Anterior cingulate cortex (tissue), 58 donors: ENCODE measurements at places on chromosomes 7 and 10.
A peak's percentile ranks its signal among the peaks of the same experiment; 100 is the strongest.

- no peak for DNase-seq
These were observed 50.8 kb upstream of the PPIF start for GRCh38 chr10:79296431-79296830.

GRCh38 chr7:126768836-126769235 is 483.9 kb downstream of the GRM8 start:
- no peak for DNase-seq

GRCh38 chr7:100088095-100088620 is 611 bp upstream of the COPS6 start:
- DNase-seq, result no peak

DNA sequence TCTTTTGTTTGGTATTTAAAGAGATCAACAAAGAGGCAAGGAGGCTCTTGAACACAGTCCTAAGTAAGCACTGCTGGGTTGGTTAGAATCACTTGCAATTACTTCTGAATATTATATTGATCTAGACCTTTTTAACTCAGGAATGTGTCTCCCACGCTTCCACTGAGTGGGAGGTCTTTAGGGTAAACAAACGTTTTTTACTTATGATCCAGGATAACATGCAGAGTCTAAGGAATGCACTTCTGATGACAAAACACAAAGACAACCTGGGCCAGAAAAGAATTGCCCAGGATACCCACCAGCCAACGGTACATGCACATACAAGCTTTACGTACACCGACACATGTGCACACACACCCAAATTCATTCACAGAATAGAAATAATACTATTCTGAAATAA is 626.9 kb downstream of the PARD3 start:
- DNase-seq, result no peak

DNA sequence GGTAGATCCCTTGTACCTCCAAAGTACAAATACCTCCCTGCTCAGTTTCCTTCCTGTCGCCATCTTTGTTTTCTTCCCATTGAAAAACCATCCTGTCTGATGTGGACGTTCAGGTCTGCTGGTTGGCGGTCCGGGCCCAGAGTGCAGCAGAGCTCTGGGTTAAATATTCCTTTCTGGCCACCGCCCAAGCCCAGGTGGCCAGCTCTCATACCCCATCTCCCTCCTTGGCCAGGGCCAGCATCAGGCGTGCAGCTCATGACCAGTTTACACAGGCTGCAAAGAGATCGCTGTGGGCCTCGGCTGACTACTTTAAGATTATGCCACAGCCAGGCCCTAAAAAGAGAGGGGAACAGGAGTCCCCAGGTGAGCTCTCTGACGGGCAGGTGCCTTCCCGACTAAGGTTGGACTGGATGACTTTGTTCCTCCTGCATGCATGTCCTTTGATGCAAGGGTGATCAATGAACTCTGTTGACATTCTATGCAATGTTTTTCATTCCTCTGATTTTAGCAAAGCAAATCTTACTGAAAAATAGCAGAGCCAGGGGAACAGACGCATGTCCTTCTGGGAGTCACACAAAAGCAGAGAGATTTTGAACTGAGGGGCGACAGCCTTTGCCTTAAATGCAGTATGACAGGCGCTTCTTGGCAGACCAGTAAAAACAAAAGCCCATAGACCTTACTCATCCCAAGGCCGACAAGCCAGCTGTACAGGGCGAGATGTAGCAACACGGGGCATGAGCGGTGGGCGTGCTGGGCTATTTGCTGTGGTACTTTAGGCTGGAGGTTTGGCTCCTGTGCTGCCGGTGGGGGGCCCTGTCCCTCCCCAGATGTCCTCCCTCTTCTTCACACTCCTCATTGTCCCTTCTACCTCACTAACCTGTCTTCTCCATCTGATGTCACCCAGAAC is 33.3 kb upstream of the SH2B2 start:
- no peak for DNase-seq

DNA sequence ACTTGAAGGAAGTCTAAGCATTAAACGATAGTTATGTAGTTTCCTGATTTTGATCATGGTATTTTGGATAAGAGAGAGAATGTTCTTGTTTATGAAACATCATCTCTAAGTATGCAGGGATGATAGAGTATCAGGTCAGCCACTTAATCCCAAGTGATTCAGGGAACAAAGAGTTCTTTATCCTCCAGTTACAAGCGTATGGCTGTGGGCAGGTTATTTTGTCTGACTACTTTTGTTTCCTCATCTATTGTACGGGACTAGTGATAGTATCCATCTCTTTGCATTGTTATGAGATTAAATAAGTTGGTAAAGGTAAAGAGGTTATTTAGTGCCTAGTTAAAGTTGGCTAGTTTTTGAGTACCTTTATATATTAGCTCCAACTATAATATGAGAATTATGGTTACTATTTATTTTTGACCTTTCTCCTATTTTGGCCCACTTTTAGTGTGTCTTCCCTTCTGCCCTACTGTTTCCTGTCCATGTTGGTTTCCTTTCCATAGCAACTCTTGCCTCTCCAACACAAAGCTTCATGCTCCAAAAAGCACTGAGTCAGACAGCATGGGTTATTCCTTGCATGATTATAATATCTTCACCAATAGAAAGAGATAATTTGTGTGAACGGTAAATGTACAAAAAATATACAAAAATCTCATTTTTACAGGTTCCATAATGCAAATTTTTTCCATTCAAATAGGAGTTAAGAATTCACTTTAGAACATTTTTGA is 65.4 kb downstream of the SP8 start:
- no peak for DNase-seq

GRCh38 chr10:19974138-19974537 is 157.9 kb downstream of the PLXDC2 start:
- DNase-seq, result no peak

GRCh38 chr10:44636625-44637024 is 251.7 kb upstream of the CXCL12 start:
- no peak for DNase-seq

DNA sequence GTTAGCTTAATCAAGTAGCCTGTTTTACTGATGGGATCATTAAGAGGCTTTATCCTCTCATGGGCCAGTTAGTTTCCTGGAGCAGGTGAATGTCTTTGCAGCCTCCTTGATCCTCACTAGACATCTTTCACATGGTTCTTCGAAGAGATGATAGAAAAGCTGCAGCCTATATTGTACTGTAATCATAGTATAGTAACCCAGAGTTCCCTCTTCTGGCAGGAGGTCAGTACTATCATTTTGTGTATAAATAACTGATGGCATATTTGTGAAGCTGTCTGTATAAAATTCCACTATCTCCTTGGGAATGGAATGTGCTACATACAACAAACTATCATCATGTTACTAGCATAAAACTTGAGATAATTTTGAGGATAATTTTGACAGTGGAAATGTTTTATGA is 123.8 kb upstream of the PRPS1L1 start:
- DNase-seq, result no peak

GRCh38 chr10:99682752-99683151 is 23.4 kb downstream of the ENTPD7 start:
- DNase-seq, result no peak

DNA sequence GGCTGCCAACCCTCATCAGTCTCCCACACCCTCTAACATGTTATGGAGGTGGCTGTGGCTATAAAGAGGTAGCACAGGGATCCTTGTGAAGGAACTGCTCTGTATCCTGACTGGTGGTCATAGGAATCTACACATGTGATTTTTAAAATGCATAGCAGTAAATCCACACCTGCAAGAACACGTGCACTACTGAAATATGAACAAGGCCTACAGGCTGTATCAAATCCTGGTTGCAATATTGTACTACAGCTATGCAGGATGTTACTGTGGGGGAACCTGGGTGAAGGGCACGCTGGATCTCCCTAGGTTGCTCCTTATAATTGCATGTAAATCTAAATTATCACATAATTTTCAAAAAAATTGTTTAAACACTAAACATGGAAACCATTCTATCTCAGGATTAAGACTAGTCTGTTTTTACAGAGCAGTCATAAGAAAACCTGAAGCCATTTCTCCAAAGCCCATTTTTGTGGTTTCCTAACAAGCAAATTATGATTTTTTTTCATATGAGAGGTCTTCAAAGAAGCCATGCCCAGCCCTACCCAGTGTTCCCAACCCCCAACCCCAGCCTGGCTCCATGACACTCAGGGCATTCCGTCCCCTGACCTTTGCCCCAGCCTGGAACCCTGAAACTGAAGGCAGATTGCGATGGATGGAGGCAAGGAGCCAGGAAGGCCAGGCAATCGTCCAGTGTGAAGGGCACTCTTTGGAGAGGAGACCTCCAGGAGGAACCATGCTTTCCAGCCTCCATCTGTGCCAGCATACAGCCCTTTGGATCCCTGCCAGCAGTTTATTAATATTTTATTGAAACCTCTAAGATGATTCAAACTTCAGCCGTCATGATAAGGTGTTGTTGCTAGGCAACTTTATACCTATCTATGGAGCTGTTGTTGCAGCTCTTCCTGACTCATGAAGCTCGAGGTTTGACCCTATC is 161.0 kb downstream of the GRID1 start:
- DNase-seq, result no peak

GRCh38 chr10:13417459-13418126 is 69.5 kb upstream of the SEPHS1 start:
- DNase-seq, result no peak

DNA sequence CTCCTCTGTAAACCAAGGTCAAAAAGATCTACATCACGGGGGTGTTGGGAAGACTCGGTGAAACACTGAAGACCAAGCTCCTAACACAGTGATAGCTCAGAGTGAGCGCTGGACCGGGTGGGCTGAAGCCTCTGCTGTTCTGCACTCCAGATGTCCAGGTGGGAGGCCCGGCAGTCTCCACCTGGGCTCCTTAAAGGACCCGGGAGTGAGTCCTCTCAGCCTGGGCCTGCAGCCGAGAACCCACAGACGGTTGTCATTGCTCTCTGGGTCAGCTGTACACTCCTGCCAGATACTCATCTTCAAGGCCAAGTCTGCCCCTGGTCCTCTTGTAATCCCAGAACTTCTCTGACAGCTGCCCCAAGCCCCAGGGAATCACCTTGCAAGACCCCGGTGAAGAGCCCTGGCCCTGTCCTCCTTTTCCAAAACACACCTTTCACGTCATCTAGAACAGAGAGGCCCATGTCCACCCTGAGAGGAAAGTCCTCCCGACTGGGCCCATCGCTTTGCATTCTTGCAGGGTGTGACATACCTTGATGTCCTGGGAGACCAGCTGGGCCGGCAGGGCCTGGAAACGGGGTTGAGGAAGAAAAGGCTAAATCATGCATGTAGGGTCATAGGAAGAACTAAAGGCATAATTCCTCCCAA is 43.7 kb downstream of the COL17A1 start:
- no peak for DNase-seq

- DNase-seq, result no peak
These were observed 75.1 kb downstream of the CRPPA start for GRCh38 chr7:16345979-16346958.

- DNase-seq, result no peak
These were observed 68.3 kb downstream of the PRKAG2 start for GRCh38 chr7:151808400-151809145.

- no peak for DNase-seq
These were observed 27.2 kb downstream of the CCM2 start for GRCh38 chr7:45026984-45027773.

DNA sequence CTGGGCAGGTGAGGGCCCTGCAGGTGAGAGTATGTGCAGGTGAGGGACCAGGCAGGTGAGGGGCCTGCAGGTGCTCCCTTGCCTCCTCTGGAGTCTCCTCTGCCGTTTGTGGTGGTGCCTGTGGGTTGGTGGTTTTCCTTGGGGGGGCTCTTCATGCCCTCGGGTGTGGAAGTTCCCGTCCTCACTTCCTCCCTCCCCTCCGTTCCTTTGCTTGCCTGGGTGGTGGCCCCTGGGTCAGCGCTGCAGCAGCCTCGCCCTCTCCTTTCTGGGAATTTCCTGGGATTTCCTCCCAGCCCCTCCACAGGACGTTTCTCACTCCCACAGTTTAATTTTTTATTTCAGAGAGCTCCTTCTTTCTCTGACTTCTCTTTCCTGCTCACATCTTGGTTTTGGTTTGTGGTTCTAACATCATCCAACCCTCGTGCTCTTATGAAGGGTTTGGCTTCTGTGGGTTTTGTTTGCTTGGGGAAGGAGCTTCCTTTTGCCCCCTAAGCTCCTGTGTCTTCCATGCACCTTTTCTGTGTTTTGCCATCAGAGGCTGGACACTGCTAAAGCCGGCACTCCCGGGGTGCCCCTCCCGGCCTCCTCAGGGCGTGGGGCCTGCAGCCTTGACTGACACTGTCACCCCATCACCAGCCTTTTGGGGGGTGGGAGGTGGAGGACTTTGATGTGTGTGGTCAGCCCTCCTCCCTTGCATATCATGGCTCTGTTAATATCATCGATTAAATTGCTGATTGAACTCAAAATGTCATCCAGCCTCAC is 29.2 kb upstream of the ADGRA1 start:
- DNase-seq, result no peak

DNA sequence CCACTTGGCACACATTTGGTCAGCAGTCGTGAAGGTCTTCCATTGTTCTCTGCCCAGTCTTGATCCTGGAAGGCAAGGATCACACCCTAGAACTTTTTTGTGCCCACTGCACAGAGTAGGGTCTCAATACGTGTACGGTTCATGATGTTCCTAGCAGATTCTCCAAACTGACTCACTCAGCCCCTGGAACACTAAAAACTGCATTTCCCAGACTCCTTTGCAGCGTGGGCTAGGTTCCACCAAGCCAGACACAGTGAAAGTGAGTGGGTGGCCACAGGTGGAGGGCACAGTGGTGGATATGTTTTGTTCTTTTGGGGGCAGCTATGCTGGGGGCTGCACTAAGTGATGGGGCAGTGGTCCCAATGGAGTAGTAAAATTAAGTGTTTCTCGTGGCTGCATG is 1.5 kb upstream of the LHPP start:
- DNase-seq, result no peak

- DNase-seq, result no peak
These were observed 154.3 kb downstream of the ZNF365 start for GRCh38 chr10:62528441-62528840.

DNA sequence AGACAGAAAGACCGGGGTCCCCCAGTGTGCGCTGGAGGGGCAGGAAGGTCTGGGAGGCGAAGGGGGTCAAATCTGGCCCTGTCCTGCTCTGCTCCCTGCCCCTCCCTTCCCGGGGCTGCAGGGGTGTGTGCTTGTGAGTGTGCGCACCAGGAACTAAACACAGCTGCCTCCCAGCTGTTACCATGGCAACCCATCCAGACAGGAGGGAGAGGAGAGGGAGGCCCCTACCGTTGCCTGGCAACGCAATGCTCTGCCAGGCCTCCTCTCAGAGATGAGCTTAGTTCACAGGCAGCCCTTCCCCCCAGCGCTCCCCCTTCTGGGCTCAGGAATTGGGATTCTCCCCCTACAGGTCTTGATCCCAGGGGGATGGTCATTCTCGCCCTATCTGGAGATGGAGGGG is 6.1 kb downstream of the NYAP1 start:
- peak; percentile 87 for DNase-seq

DNA sequence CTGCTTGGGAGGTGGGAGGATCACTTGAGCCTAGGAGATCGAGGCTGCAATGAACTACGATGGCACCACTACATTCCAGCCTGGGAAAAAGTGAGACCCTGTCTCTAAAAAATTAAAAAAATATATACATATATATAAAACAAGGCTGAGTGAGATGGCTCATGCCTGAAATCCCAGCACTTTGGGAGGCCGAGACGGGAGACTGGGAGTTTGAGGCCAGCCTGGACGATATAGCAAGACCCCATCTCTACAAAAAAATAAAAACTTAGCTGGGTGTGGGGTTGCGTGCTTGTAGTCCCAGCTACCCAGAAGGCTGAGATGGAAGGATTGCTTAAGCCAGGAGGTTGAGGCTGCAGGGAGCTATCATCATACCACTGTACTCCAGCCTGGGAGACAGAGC is 87.6 kb downstream of the CARD11 start:
- no peak for DNase-seq
